ENCODE measurements at places on chromosomes 11 and 22.
A peak's percentile ranks its signal among the peaks of the same experiment; 100 is the strongest.

GRCh38 chr11:456533-456932 lies 6.5 kb downstream of the PTDSS2 start:
- no peak for DNase-seq

GRCh38 chr11:68424981-68425865 lies 35.3 kb upstream of the PPP6R3 start:
- DNase-seq, result no peak

- DNase-seq, result no peak
These were observed 11.0 kb downstream of the CARS1 start for GRCh38 chr11:3046190-3046589.

- DNase-seq, result peak; percentile 44
These were observed 585 bp downstream of the ARHGEF12 start for GRCh38 chr11:120336641-120337354.

- peak; percentile 16 for DNase-seq
These were observed 701 bp downstream of the TMEM216 start for GRCh38 chr11:61392981-61393595.

GRCh38 chr11:4039011-4039410 lies 55.6 kb upstream of the RRM1 start:
- DNase-seq, result no peak

GRCh38 chr11:1072821-1073231 lies 1.8 kb upstream of the MUC2 start:
- no peak for DNase-seq

DNA sequence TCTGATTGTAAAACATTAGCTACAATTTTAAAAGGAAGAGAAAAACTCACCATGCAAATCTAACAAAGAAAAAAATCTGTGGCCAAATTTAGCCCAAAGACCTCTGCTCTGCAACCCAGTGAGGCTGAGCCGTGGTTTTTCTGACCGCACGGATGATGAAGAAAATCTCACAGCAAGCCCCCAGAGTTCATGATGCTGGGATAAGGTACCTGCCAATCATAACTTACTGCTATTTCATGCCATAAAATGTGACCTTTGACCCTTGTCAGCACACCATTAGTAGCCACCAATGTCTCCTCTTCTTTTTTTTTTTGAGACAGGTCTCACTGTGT lies 11.1 kb downstream of the CERK start:
- no peak for DNase-seq

- no peak for DNase-seq
These were observed 2.5 kb downstream of the FKBP2 start for GRCh38 chr11:64243236-64243854.

DNA sequence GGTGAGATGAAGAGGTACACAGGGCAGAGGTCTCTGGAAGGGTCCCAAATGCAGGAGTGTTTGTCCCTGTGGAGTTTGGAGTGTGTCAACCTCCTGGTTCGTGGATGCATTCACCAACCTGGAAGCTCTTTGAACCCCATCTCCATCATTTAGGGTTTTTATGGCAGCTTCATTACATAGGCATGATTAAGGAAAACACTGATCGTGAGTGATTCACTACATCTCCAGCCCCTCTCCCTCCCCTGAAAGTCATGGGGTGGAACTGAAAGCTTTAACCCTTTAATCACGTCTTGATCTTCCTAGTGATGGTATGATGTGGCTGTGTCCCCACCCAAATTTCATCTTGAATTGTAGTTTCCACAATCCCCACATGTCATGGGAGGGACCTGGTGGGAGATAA lies 19.8 kb upstream of the INCENP start:
- no peak for DNase-seq

- no peak for DNase-seq
These were observed 789 bp downstream of the RPS13 start for GRCh38 chr11:17076517-17077239.

GRCh38 chr11:23013509-23013908 lies 153.2 kb upstream of the CCDC179 start:
- no peak for DNase-seq

- no peak for DNase-seq
These were observed 104.1 kb downstream of the MPPED1 start for GRCh38 chr22:43515902-43516301.

DNA sequence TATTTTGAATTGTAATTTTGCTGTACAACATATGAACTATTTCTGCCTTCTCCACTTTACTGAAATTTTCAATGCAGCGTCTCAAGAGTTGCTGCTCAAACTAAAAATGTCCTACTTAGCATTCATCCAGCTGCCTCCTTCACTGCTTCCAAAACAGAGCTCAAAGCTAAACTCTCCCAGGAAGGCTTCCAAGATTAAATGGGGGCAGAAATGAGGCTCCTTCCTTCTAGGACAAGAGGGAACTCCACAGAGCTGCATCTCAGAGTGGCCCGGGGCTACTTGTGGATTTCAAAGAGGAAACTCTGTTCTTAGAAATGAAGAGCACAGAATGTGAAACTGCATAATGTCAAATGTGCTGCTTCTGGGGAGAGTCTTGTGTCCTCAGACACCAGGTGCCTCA lies 295.9 kb upstream of the NCAM1 start:
- DNase-seq, result no peak

GRCh38 chr22:27420817-27421361 lies 380.7 kb downstream of the MN1 start:
- no peak for DNase-seq

DNA sequence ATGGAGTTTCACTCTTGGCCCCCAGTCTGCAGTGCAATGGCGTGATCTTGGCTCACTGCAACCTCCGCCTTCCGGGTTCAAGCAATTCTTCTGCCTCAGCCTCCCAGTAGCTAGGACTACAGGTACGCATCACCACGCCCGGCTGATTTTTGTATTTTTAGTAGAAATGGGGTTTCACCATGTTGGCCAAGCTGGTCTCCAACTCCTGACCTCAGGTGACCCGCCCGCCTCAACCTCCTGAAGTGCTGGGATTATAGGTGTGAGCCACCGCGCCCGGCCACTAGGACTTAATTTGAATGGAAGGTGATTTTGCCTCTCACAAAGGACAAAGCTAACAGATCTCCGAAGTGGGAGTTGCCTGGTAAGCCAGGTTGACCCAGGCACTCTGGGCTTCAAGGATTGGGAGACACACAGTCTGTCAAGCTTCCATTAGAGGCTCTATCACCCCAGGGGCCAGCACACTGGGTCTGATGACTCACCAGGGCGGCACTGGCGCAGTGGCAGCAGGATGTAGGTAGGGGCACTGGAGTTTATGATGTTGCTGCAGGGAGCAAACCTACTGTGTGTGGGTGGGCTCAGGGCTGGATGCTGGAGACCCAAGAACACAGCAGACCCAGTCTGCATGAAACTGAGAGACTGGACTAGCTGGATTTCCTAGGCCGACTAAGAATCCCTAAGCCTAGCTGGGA lies 17.8 kb upstream of the KCTD14 start:
- no peak for DNase-seq

GRCh38 chr11:16881074-16881709 lies 133.0 kb downstream of the PLEKHA7 start:
- DNase-seq, result no peak

GRCh38 chr11:120974965-120975364 lies 48.9 kb upstream of the TBCEL start:
- no peak for DNase-seq

- DNase-seq, result no peak
These were observed 106.2 kb upstream of the OR4B1 start for GRCh38 chr11:48110509-48110766.

GRCh38 chr11:15761235-15761634 lies 595.1 kb downstream of the SOX6 start:
- no peak for DNase-seq

DNA sequence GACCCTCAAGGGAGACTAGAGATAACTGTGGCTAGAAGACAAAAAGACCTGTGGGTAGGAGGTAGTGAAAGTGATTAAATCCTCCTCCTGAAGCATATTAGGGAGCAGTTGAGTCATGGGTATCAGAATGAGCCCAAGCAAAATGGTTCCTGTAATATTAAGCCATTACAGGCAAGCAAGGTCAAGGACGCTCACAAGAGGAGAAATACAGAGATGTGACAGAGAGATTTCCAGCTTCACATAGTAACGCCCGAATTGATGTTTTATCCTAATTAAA lies 77.7 kb downstream of the FAM76B start:
- DNase-seq, result no peak

GRCh38 chr22:18996376-18996900 lies 60.3 kb upstream of the PRODH start:
- no peak for DNase-seq

DNA sequence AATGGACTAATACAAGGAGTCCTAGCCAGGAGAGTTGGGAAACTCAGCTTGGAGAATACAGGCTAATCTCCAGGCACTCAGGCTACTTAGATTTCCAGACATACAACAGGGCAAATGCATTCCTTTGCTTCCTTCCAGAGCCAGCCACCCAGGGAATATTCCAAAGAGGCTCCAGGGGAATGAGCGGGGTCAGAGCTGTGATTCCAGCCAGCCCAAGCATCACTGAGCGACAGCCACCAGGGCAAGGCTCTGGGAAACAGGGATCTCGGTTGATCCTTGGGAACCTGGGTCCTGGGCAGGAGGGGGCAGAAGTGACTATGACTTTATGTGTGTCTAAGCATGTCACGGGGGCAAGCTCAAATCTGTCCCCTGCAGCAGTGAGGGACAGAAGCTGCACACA lies 112.3 kb upstream of the LMO1 start:
- DNase-seq, result no peak

GRCh38 chr11:6568191-6568918 lies 35.1 kb downstream of the RRP8 start:
- DNase-seq, result no peak

- no peak for DNase-seq
These were observed 2.6 kb downstream of the C11orf91 start for GRCh38 chr11:33697997-33698396.

GRCh38 chr11:104995001-104995408 lies 26.6 kb upstream of the CASP4 start:
- peak; percentile 96 for DNase-seq

DNA sequence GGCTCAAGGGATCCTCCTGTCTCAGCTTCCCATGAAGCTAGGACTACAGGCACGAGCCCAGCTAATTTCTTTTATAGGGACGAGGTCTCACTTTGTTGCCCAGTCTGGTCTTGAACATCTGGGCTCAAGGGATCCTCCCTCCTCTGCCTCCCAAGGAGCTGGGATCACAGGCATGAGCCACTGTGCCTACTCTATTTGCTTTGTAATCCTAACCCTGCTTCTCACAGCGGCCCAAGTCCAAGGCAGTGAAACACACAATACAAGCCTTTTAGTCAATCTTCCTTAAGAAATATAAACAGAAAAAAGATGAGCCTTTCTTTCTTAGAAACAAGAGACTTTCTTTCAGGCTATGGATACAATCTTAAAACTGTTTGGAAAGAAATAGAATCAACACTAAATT lies 115.2 kb upstream of the SORL1-AS1 start:
- DNase-seq, result no peak
